ENCODE measurements at places on chromosomes 13 and 19.

DNA sequence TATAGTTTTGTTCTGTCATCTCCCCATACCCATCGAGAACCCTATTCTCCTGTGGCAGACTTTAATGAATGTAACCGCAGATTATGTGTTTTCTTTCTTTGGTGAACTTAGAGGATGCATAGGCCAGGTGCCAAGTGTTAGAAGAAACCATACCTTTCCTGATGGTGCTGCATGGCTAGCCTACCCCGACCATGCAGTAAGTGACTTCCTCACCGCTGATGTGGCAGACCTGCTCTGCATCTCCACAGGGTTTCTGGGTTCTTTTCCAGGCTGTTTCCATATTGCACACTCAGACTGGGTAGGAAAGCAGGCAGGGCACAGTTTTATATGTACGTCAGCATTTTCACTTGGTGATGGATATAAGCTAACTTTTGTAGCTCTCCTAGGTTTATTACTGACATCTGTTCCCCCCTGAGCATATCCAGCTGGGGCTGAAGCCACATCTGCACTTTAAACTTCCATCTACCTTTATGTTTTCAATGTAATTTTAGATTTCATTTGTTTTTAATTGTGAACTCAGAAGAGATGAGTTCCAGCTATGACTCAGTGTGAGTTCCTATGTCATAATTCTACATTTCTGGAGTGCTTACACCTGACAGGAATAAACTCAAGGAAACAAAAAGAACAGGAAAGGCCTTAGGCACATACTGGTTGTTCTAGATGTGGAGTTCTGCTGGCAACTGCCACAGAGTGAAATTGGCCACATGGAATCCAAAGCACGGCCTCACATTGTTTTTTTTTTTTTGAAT, 42.3 kb downstream of the LRCH1 start:
- no peak for DNase-seq

DNA sequence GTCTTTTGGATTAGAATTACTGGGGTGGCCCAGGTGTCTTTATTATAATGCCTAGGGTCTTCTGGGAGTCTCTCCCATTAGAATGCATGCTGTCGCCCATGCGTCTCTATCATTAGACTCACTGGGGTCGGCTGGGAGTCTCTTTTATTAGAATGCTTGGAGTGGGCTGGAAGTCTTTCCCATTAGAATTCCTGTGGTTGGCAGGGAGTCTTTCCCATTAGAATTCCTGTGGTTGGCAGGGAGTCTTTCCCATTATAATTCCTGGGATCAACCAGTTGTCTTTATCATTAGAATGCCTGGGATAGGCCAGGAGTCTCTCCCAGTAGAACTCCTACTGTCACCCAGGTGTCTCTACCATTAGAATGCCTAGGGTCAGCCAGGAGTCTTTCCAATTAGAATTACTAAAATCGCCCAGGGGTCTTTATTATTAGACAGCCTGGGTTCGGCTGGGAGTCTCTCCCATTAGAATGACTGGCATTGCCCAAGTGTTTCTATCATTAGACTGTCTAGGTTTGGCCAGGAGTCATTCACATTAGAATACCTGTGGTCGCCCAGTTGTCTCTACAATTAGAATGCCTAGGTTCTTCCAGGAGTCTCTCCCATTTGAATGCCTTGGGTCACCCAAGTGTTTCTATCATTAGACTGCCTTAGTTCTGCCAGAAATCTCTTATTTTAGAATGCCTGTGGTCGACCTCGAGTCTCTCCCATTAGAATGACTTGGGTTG, 1558.5 kb downstream of the UQCRFS1 start:
- DNase-seq: no peak

GRCh38 chr19:29770648-29771047, 41.1 kb upstream of the CCNE1 start:
- DNase-seq: no peak

GRCh38 chr13:28753946-28754345, 35.2 kb upstream of the SLC46A3 start:
- no peak for DNase-seq

GRCh38 chr19:1445932-1446712, 3.8 kb upstream of the APC2 start:
- no peak for DNase-seq

DNA sequence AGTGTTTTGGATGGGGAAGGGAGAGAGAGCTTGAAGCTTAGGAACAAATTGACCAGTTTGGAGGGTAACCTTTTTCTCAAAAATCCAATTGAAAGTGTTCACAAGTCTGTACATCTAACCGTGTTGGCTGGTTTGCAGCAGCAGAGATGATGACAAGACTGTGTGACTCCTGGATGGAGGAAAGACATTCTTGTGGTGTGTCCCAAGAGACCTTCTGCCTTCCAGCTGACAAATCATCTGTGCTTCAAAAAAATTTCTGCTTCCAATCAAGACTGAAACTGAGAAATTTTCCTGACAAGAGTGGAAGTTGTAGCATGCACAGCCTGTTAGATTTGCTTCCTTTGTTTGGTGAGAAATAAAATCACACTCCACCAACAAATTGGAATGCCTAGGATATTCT, 56.2 kb downstream of the LACC1 start:
- no peak for DNase-seq
